Large intestine (tissue), 12 donors: ENCODE measurements at places on chromosomes 4 and X. TPM values are rescaled to one million over a fixed set of nuclear protein-coding genes. Genes with fewer than 3 reads are reported as not detected.

DNA sequence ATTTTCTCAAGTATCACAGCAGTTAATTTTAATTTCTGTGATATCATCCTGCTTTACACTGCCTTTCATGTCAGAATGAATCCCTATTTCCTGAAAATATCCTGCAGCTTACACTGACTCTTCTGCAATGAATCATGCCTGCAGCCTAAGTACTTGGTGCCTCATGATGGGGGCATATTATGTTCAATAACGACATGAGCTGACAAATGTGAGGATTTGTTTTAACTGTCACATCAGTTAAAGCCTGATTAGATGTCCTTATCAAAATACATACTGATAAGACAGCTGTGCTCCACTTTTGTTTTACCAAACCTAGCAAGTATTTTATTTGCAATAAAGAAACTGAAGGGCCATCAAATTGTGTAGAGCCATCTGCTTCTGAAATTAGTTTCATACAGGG lies 359.9 kb upstream of the AGA start:
- no peak for DNase-seq

GRCh38 chrX:17028356-17028755 lies 81.9 kb downstream of the REPS2 start:
- DNase-seq, result no peak

- DNase-seq, result no peak
These were observed 20.5 kb upstream of the GPR78 start for GRCh38 chr4:8559524-8560264.

DNA sequence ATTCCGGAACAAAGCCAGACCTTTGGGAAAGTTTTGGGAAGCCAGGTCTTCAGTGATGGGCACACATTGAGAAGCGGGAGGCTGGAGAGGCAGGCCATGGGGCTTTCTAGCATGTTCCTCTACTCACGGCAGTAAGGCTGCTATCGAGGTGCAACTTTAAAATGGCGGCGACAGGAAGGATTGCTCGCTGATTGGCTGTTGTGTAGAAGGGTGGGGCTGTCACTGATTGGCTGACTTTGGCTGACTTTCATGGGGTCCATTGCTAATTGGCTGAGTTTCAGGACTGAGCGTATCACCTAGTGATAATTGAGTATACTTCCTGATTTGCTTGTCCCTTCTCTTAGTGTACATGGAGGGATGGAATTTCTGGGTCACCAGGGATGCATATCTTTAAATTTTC lies 19.7 kb upstream of the GLOD5 start:
- no peak for DNase-seq

RHOXF2 gene
- not detected for polyA plus RNA-seq

DNA sequence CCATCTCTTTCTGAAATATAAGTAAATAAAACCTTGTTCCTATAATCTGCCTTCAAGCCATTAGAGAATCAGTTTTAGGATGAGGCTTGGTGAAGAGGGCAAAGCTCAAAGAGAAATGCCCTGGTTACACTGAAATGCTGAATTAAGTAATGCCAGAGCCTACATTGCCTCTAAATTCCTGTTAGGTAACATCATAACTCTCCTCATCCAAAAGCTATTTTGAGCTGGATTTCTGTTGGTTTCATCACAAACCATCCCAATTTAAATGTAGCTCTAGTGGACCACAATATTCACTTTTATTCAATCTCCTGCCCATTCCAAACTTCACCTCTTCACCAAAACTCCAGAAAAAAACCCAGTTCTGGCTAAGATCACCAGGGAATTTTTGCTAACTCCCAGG lies 1319.7 kb upstream of the TENM3 start:
- no peak for DNase-seq

BEND4 gene
- 1.2 TPM for polyA plus RNA-seq

GPR50 gene
- not detected for polyA plus RNA-seq

DNA sequence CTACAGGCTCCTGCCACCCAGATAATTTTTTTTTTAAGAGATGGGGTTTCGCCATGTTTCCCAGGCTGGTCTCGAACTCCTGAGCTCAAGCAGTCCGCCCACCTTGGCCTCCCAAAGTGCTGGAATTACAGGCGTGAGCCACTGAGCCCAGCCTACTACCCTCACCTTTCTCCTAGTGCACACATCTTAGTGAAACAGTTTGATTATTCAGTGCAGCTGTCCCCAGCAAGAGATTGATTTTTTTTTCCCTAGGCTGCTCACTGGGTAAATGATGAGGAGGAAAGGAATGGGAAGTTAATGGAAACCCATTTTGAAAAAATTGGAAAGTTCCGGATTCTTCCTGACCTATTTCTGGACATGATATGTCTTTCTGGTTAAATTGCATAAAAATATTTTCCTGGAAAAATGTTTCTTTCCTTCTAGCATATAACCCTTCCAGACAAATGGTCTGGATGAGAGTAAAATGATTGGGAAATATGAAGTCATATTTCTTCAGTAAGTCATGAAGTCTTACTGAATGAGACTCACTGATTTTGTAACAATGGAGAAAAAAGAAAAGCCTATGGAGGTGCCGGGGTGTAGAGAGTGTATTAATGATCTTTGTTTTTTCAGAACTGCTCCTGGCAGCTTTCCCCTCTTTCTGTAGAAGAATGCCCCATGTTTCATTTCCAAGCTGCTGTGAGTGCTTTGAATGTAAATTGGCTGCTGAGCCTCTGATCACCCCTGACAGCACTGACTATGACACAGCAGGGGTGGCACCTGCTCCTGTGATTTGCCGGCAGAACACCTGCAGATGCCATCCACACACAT lies 19.5 kb upstream of the ZNF41 start:
- DNase-seq, result no peak

DNA sequence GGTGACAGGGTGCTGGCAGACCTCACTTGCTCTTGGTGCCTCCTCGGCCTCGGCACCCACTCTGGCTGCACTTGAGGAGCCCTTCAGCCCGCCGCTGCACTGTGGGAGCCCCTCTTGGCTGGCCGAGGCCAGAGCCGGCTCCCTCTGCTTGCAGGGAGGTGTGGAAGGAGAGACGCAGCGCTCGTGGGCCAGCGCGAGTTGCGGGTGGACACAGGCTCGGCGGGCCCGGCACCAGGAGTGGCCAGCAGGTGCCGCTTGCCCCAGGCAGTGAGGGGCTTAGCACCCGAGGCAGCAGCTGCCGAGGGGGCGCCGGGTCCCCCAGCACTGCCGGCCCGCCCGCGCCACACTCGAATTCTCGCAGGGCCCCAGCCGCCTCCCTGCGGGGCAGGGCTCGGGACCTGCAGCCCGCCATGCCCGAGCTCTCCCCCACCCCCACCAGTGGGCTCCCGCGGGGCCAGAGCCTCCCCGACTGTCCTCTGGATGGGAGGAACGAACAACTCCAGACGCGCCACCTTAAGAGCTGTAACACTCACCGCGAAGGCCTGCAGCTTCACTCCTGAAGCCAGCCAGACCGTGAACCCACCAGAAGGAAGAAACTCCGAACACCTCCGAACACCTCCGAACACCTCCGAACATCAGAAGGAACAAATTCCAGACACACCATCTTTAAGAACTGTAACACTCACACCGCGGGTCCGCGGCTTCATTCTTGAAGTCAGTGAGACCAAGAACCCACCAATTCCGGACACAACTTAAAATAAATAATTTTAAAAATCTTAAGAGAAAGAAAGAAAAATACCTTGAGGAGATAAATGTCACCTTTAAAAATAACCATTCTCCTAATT lies 311.1 kb upstream of the SLC7A11 start:
- DNase-seq, result no peak

- no peak for DNase-seq
These were observed 995.3 kb upstream of the GRIA3 start for GRCh38 chrX:122188751-122189150.

TBX22 gene
- polyA plus RNA-seq, result 0.03 TPM

HSFX3 gene
- polyA plus RNA-seq, result not detected
